ENCODE measurements at places on chromosomes 12 and 14.

GRCh38 chr14:68420350-68420749, 372.5 kb downstream of the ZFP36L1 start:
- DNase-seq, result no peak

DNA sequence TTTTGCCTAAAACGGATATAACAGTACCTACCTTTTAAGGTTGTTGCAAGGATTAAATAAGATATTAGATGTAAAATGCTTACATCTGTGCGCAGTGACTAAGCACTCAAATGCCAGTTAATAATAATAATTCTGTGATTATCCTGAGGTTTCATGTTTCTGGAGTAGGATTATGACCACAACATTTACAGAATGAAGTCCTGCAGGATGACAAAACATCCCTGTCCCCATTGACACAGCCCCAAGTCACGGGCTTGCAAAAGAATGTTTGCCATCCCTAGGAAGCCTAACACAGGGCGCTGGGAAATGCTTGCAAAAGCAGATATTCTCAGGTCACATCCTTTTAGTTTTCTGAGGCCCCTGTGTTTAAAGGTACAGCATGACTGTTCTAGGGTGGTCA, 20.1 kb downstream of the SUSD6 start:
- no peak for DNase-seq

- DNase-seq, result no peak
Observed at GRCh38 chr14:102579696-102580549, 12.5 kb upstream of the RCOR1 start.

DNA sequence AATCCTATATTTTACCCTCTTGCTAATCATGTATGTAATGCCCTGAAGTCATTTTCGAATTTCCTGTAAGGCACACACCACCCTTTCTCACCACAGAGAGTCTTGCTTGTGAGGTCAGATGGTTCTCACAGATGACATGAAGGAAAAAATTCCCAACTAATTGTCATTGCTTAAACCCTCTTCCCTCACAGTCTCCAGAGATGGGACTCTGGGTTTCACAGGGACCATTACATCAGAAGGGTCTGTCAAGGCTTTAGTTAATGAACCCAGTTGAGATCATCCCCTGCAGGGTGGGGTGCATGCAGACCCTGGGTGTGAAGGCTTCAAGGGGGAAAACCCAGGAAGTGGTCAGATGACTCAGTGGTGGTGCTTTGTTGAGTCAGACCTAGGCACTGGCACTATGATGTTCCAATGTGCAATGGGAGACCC, 229.6 kb downstream of the BCAT1 start:
- DNase-seq, result no peak

DNA sequence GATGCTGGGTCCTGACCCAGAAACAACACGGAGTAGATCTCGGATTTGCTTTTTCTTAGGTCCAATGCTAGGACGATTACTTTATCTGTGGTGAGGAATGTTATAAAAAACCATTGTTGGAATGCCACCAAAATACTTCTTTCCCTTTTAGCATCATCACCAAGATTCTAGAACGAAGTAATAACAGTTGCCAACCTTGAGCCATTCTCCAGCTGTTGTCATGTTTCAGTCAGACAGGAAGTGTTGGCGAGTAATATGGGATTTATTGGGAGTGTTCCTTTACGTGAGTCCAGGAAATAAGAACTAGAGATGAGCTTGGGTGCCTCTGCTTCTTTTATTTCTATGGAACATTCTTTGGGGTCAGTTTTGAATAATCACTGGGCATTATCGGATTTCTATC, 892.9 kb downstream of the DIO2 start:
- DNase-seq, result no peak
